ENCODE measurements at places on chromosomes 1 and 21.

DNA sequence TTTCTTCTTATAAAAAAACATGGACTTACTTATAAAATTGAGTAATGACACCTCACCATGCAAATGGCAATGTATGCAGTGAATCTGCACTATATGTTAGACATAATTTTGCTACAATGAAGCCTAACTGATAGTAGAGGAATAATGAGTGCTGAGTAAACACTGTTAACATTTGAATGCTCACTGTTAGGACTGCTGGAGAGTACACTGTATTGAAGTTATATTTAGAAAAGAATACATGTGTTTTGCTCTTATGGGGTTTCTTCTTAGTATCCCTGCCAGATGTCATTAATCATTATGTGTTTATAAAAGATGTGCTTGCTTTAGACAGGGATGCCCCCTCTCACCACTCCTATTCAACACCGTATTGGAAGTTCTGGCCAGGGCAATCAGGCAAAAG, 111.1 kb upstream of the ZP4 start:
- DNase-seq, result no peak

- no peak for DNase-seq
Observed at GRCh38 chr21:42455196-42455595, 40.8 kb downstream of the RSPH1 start.

- DNase-seq, result no peak
Observed at GRCh38 chr1:161935264-161935663, 88.4 kb downstream of the OLFML2B start.

DNA sequence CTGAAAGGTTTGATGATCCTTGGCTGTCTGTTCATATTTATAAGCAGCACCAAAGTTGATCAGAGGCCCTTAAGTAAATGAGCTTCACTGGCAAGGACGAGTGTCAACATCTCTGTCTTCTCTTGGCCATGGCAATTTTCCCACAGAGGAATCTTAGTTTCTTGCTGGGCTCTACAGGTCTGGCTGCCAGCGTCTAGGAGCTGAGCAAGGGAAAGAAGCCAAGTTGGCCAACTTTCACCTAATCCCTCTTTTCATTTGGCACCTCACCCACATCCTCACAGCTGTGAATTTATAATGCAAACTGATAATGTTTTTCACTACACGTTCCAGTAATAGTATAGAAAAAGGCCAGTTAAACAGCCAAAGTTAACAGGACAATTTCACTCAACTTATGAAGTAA, 99.0 kb upstream of the LBR start:
- DNase-seq, result no peak

DNA sequence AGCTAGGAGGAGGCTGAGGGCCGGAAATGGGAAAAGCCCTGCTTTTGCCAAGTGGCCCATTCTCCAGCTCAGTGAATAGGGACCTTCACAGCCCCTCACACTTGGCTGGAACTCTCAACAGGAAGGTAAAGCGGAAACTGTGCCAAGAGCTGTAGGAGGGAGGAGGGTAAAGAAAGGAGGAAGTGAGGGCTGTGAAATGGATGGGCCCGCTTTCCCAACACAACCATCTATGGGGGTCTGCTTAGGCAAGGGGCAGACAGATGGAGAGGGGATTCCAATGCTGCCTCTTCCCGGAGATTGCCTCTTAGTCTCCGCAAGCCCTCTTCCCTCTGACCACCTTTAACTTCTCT, 5.2 kb downstream of the INKA2 start:
- DNase-seq, result no peak

- peak; percentile 87 for DNase-seq
Observed at GRCh38 chr1:56074007-56074651, 505.2 kb downstream of the PLPP3 start.

- no peak for DNase-seq
Observed at GRCh38 chr1:27372022-27372807, 2.4 kb downstream of the FCN3 start.

DNA sequence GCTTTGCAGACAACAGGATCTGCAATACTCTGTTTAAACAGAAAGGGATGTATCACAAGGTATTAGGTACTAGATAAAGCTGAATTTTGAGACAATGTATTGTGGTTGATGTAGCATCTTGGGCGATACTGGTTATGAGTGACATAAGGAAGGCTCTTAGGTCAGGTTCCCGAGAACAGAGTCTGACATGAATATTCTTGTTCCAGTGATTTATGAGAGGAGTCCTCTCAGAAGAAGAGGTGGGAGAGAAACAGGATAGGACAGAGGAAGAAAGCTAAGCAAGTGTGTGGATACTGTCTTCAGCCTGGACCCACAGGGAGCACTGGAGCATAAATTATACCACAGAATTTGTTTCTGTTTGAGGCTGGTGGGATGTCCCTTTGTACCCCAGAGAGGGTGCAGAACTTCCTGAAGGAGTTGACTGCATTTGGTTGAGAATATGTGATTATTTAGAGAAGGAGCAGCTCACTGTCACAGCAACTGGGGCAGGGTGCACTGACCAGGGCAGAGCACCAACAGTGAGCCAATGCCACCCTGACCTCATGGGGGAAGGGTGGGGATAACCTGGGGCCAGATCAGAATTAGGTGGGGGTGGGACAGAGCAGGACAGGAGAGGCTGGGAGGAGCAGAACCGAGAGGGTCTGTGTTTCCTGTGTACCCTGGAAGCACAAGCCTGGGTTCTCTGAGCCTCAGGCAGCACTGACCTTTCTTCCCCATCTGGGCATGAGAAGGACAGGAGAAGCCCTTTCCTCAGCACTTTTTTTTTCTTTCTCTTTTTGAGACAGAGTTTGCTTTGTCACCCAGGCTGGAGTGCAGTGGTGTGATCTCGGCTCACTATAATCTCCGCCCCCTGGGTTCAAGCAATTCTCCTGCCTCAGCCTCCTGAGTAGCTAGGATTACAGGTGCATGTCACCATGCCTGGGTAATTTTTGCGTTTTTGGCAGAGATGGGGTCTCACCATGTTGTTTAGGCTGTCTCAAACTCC, 36.3 kb upstream of the SLC6A9 start:
- DNase-seq, result no peak

- peak; percentile 95 for DNase-seq
Observed at GRCh38 chr1:41743366-41743765, 175.4 kb downstream of the HIVEP3 start.

DNA sequence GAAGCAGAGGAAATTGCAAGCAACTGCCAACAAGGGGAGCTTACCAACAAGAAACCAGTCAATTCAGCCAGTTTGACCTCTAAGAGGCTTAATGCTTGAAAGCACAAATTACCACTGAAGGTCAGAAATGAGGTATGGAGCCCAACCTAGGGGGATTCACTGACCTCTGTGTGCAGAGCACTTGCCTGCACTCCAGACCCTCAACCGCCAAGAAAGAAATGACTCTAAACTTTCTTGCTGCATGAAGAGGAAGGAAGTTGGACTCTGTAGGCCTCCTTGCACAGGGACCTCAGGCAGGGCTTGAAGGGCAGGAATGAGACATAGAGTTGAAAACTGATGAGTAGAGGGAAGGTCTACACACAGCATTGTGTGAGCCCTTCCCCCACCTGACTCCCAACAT, 10.0 kb downstream of the ARMH1 start:
- no peak for DNase-seq

DNA sequence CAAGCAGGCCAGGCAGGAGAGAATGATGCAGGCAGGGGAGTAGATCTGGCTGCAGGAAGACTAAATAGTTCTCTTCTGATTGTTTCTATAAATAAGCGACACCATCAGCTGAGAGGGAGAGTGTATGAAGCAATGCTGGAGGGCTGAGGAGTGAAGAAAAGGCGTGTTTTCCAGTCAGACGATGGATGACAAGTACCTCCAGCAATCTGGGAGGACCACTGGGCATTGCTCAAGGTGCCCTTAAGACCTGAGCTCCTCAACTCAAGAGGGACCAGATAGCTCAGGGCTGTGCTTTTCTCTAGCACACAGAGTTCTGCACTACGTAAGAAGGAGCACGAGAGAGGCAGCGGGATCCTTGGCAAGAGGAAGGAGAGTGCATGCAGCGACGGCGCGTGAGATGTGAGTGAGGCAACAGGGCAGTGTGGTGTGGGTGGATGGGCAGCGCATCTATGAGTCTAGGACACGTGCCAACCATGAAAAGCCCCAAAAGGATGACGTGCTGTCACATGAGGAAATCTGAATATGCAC, 36.0 kb downstream of the PABPC4 start:
- peak; percentile 39 for DNase-seq

DNA sequence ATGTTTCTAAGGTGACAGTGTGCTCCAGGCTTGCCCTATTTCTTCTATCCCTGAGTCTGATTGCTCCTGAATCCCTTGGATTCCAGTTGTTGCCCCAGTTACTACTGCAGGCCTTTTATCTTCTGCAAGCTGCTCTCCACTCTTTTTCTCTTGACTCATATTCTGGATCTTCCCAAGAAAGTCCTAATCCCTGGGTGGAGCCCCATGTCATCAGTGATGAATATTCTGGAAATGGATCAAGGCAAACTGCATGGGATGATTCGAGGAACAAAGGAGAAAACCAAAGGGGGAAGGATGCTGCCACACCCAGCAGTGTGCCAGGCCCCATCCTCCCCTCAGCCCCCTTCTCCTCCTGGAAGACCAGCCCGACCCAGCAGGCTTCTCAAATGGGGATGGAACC, 63.3 kb upstream of the ATP2B4 start:
- no peak for DNase-seq

DNA sequence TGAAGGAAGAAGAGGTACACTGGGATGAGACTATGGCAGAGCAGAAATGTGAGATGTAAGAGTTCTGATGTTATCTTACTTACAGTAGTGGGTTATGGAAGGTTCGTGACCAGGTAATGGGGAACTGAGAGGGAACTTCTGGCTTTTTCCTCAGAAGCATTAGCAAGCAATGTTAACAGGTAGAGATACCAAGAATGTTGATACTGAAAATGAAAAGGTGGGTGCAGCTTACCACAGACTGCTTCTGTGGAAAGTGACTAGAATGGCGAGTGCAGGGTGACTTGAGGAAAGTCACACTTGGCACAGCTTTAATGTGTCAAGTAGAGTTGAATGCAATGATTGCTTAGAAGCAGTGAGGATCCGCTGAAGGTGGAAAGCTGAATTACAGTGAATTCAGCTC, 70.8 kb downstream of the PLA2G4A start:
- DNase-seq, result no peak

- DNase-seq, result no peak
Observed at GRCh38 chr1:41653574-41653973, 169.1 kb upstream of the EDN2 start.

GRCh38 chr1:213931836-213932235, 55.9 kb upstream of the PROX1 start:
- DNase-seq, result peak; percentile 2

DNA sequence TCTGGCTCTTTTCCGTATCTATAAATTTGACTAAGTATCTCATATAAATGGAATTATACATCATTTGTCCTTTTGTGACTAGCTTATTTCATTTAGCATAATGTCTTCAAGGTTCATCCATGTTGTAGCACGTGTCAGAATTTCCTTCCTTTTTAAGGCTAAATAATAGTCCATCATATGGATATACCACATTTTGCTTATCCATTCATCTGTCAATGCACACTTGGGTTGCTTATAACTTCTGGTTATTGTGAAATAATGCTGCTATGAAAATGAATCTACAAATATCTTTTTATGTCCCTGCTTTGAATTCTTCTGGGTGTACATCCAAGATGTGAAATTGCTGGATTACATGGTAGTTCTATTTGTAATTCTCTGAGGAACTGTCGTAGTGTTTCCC, 119.6 kb downstream of the RHOU start:
- DNase-seq, result no peak

- no peak for DNase-seq
Observed at GRCh38 chr21:41411449-41412089, 14.5 kb upstream of the MX1 start.

- DNase-seq, result no peak
Observed at GRCh38 chr1:51527144-51527543, 8.1 kb upstream of the EPS15 start.

DNA sequence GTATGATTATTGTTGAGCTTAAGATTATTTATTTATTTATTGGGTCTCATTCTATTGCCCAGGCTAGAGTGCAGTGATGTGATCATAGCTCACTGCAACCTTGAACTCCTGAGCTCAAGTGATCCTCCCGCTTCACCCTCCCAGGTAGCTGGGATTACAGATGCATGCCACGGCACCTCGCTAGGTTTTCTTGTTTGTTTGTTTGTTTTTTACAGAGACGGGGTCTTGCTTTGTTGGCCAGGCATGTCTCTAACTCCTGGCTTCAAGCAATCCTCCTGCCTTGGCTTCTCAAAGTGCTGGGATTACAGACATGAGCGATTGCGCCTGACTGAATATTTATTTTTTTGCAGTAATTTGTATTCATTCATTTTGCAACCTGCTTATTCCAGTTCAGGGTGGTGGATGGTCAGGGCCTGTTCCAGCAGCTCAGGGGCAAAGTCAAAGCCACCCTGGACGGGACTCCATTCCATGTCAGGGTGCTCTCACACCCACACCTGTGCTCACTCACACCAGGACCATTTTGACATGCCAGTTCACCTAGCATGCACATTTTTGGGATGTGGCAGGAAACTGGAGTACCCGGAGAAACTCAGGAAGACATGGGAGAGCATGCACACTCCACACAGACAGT, 29.6 kb upstream of the RASAL2 start:
- no peak for DNase-seq

GRCh38 chr1:1569341-1569740, 5.3 kb downstream of the SSU72 start:
- no peak for DNase-seq

- DNase-seq, result no peak
Observed at GRCh38 chr1:207745839-207746767, 5.8 kb upstream of the CD46 start.

DNA sequence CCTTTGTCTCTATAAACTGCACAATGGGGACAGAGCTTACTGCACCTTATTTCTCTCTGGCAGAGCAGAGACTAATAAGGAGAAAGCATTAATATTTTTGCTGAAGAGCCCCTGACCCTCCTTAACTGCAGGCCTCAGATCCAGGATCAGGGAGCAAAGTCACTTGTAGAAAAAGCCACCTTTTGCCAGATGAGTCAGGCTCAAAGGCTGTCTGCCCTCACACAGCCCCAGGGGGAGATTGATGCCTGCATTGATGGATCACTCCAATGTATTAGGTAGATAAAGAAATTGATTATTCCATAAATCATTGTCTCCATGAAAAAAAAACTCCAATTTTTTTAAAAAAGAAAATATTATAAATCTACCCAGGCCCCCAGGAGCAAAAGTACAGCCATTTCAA, 15.8 kb downstream of the GRIK3 start:
- no peak for DNase-seq

- DNase-seq, result no peak
Observed at GRCh38 chr1:12249181-12249580, 19.4 kb downstream of the VPS13D start.

Measured in LHCN-M2 (cell line).